ENCODE measurements at places on chromosomes 7 and 10. TPM values are rescaled to one million over a fixed set of nuclear protein-coding genes. Genes with fewer than 3 reads are reported as not detected.

- no peak for DNase-seq
These were observed 1283.3 kb downstream of the TYW1 start for GRCh38 chr7:68279827-68280400.

GRCh38 chr10:15405319-15405718, 34.2 kb upstream of the FAM171A1 start:
- no peak for DNase-seq

LMOD2 gene
- not detected for total RNA-seq

GRCh38 chr7:118312051-118312450, 87.5 kb downstream of the ANKRD7 start:
- no peak for DNase-seq

DNA sequence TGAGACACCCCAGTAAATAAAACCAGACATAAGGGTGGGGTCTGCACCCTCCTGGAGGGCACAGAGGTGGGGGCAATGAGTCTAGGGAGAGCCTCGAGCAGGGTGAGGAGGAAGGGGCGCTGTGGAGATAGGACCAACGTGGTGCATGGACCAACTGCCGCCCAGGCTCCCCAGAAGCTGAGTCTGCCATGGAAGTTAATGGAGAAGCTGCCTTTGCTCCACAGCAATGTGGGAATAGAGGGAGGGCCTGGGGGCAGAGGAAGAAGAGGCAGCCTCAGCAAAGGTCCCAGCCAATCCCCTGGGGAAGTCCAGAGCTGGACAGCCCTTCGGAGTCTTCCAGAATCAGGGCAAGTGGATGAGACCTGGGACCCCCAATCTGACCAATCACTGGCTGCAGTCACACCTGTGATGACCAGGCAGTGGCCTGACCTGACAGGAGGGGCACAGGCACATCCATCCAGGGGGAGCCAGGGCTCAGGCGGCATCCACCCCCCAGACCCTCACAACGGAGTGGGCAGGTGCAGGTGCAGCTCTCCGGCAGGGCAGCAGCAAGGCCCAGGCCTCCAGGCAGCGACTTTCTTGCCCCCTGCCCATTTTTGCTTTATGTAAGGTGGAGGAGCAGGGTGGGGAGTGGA, 242.2 kb upstream of the PPP2R2D start:
- no peak for DNase-seq

ZNF804B gene
- total RNA-seq: not detected

DNA sequence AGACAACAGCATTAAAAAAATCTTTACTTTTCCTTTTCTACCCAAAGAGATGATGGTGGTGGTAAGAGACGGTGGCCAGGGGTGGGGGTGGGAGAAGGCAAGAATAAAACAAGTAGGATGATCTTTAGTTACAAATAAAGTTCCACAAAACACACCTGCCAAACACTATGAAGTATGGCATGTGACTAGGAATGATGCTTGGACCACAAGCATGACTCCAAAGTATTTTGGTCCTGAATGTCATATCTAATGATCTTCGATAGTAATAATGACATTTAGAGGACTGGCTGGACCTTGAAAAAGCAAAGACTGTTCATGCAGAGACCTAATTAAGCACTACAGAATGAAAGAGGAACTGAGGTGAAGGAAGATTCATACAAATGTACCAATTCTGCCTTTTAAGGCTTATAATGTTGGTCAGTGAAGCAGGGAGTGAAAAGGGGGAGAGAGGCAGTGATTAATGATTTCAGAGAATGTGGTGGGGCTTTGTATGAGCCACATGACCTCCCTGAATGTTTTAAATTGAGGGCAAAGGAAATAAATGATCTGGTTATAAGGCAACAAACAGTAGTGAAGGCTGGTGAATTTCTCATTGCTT, 29.6 kb upstream of the DKK1 start:
- DNase-seq: no peak

NUTM2B gene
- total RNA-seq: 0.51 TPM

DNA sequence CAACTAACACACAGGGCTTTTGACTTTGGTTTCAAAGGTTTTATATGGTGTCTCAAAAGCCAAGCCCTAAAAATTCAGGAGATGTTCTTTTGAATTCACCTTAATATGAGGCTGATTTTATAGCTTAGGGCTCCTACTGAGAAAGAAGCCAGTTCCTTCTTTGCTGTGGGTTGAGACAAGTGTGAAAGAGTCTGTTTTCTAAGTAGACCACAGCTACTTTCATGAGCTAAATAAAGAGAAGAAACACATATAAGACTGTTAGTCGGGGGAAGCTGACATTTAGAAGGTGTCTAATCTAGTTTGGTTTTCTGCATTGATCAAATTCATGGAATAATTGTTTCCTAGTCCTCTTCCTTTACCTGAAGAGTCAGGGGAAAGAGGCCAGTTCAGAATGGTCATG, 332.1 kb upstream of the CELF2 start:
- DNase-seq: no peak

GTF2IRD1 gene
- 35.1 TPM for total RNA-seq

FXYD4 gene
- total RNA-seq: not detected

DNA sequence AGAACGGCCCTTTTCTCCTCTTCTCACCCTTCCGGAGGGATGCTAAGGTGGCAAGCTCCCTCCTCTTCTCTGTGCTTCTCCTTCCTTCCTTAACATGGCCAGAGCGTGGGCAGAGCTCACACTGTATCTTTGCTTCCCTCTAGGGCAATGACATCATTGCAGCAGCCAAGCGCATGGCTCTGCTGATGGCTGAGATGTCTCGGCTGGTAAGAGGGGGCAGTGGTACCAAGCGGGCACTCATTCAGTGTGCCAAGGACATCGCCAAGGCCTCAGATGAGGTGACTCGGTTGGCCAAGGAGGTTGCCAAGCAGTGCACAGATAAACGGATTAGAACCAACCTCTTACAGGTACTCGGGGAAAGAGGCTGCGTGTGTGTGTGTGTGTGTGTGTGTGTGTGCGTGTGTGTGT, 36.6 kb downstream of the AP3M1 start:
- DNase-seq: no peak

DNA sequence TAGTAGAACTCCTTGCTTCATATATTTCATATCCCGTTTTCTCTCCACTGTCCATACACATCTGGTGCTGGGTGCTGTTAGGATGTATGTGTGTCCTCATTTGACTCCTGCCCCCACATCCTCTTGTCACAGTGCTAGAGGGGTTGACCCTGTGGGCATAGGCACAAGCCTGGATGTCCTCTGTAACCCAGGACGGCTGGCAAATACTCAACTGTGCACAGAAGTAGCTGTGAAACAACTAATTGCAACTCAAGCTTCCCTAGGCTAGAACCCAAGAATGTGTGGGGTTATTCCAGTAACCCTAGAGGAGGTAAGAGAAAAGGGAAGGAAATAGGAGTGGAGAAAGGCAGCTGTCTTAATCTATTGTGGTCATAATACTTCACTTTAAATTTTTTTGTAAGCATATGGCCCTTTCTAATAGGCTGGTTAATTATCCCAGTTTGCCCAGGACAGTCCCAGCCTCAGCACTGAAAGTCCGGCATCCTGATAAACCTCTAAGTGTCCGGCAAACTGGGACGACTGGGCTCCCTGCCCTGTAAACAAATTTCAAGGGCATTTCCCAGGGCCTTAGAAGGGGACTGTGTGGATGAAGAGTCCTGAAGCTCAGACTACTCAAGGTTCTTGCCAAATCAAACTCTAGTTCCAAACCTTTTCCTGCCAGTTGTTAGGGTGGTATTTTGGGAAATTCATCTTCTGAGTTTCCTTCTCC, 283.2 kb upstream of the CELF2 start:
- no peak for DNase-seq

DNA sequence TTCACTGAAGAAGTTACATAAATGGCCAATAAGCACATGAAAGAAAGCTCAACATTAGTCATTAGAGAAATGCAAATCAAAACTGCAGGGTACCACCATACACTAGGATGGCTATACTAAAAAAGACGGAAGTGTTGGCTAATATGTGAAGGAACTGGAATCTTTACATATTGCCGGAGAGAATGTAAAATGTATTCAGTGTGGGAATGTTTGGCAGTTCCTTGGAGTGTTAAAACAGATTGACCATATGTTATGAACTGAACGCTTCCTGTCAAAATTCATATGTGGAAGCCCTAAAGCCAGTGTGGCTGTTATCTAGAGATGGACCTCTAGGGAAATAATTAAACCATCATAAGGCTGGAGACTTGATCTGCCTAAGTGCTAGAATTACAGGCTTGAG, 33.1 kb downstream of the SUV39H2 start:
- DNase-seq: no peak

DNA sequence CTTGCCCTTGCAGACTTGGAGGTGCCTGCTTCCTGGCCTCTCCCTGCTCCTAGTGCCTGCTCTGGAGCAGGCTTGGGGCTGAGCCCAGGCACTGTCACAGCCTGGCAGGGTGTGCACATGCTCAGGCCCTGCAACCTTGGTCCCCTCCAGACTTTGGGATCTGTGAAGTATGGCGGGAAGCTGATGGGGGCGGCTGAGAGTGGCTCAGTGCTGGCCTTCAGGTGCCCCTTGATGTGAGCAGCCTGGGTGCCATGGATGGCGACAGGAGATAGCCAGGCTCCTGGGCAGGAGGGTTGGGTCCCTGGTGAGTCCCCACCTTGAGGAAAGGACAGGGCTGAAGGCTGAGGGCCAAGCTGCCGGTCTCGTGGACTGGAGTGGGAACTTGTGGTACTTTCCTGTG, 700.4 kb upstream of the KCND2 start:
- DNase-seq: no peak

DNA sequence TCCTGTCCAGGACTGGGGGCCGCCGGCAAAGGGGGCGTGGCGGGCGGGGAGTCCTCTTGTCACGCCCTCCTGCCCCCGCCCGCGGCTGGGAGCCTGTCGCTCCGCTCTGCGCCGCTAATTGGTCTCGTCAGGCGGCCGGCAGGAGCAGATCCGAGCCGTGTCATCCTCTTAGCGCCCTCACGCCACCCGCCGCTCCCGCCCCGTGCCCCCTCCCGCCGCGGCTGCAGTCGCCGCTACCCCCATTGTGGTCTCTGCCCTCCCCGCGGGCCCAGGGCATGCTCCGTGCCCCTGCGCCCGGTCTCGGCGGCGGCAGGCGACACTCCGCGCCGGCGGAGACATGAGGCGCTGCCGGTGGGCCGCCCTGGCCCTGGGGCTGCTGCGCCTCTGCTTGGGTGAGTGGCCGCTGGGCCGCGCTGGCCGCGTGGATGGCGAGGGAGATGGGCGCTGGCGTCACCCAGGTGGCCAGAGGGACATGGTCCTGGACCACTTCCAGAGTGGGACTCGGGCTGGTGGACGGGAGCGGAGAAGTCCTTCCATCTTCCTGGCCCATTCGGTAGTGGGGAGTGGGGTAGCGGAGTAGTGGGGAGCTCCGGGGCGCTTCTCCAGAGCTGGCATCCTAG, at the start of gene CDHR1:
Gene CDHR1 (plus strand): TSS at position 114 of the 620 bp plus-strand sequence. CDS start 224 bp downstream, at position 338.
- DNase-seq: no peak

DNA sequence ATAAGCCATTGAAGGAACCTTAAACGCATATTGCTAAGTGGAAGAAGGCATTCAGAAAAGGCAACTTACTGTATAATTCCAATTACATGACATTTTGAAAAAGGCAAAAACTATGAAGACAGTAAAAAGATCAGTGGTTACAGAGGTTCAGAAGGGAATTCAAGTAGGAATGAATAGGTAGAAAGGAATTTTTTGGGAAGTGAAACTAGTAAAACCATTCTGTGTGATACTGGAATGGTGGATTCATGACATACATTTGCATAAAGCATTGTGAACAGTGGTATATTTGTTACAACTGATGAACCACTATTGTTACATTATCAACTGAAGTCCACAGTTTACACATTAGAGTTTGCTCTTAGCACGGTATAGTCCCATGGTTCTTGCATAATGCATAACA, 114.2 kb upstream of the GPR22 start:
- peak; percentile 60 for DNase-seq

DNA sequence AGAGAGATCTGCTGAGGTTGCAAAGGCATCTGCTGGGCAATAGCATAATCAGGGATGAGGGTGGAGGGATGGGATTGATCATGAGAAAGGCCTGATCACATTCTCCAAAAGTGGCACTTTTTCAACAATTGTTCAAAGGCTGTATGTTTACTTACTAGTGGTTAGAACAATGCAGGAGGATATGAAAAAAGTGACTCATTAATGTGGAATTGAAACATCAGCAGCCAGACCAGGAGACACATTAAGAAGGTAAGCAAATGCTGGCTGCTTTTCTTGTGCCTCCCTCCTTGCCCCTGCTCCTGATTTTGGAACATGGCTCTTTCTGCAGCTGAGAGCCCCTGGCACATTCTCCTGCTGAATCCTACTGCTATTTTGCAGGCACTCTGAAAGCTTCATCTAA, 63.5 kb downstream of the FAM204A start:
- peak; percentile 56 for DNase-seq

Data from mammary epithelial cell (primary cell).